ENCODE measurements at places on chromosomes 13 and 19.

GRCh38 chr19:37907735-37908455 is 887 bp downstream of the SIPA1L3 start:
- DNase-seq = no peak

- DNase-seq = no peak
Measured at GRCh38 chr19:29084266-29084665, 128.7 kb downstream of the UQCRFS1 start.

DNA sequence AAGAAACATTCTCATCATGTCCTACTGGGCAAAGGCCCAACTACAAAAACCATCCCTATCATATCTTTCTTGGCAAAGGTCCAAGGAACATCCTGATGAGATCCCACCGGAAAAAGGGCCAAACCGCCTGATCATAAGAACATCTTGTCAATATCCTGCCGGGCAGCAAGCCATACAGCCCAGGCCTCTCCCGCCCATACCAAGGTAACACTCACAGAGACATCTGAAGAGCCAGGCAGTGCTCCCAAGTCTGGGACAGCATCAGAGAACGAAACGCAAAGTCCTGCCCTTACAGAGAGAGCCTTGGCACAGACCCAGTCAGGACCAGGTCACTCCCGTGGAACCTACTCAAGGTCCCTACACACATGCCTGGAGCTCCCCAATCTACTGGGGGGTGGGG is 18.5 kb upstream of the ZNF331 start:
- DNase-seq = no peak

DNA sequence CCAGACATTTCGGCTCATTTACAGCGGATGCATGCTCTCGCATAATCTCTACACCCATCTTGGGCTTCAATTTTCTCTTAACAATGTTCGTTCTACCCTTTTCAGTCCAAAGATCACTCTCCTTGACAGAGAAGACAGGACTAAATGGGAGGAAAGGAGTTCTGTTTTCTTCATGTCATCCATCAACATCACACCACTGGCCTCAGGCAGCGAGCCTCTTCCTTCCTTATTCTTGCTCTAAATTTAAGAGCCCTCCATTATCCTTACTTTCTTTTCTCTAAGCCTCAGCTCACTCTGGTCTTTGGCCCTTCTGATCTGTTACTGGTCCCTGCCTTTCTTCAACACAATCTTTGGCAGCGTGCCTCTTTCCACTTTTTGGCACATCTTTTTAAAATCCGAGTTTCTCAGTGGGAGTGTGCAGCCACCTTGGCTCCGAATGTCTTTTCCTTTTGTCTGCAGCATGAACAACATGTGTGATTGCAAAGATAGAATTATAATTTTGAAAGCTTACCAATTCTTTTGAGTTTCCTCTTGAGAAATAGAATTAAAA is 98.7 kb downstream of the FAM216B start:
- DNase-seq = no peak

DNA sequence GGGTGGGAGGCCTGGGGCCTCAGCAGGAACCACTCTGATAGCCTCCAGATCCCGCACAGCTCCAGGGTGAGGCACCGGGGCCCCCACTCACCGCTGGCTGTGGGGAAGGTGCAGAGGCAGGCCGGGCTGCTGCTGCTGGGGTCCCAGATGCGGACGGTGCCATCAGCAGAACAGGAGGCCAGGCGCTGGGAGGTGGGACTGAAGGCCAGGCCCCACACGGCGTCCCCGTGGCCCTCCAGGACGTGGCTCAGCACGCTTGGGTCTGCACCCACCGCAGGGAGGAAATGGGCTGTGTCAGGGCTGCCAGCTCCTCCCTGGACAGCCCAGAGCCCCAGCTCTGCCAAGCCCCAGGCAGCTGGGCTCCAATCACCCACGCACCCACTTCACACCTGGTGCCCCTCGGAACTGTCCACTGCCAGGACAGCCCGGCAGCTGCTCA is 6.1 kb upstream of the PRKD2 start:
- no peak for DNase-seq

DNA sequence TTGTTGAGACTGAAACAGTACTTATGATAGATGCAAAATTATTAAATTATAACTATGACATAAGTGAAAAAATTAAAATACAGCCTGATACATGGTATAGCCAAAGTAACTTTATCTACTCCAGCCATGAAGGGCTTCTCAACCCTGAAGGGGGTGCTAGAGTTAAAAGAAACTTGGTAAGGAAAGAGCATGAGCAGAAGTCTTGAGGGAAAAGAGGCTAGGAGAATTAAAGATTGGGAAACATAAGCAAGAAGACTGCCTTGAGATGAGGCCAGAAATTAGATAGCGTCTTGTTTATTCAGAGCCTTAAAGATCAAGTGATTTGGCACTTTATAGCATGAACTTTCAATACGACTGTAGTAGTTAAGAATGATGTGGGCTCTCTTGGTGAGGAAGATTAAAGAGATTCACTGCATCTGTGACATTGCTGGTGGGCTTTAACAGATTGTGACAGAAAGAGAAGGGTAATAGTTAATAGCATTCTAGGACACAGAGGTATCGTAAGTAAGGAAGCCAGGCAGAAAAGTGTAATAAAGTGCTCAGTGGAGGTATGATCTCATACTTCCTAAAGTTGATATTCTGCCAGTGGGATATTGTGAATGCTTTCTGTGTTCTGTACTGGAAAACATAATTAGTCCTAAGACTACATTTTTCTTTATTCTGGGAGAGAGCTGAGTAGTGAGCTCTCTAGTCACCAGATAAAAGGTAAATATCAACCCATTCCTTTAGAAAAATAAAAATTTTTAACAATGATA is 385.4 kb upstream of the PRR20A start:
- DNase-seq = no peak

- no peak for DNase-seq
Measured at GRCh38 chr19:29389495-29389894, 136.3 kb upstream of the VSTM2B start.

- no peak for DNase-seq
Measured at GRCh38 chr19:12314553-12314952, 18.9 kb downstream of the ZNF563 start.

All from GOT3 (cell line).